ENCODE measurements at places on chromosomes 7 and 10. TPM values are rescaled to one million over a fixed set of nuclear protein-coding genes. Genes with fewer than 3 reads are reported as not detected.
A peak's percentile ranks its signal among the peaks of the same experiment; 100 is the strongest.

IQCE gene
- 4.4 TPM for polyA plus RNA-seq

GRCh38 chr10:4062751-4063150, 277.7 kb upstream of the KLF6 start:
- DNase-seq = no peak
- no peaks in the 10 kb centered on the region for H3K27me3 ChIP-seq
- H3K4me1 ChIP-seq = peaks cover 25% of the 10 kb centered on the region
- no peak overlapping the region for H3K27ac ChIP-seq
- no peak overlapping the region for H3K4me3 ChIP-seq
- H3K36me3 ChIP-seq = no peaks in the 10 kb centered on the region

DNA sequence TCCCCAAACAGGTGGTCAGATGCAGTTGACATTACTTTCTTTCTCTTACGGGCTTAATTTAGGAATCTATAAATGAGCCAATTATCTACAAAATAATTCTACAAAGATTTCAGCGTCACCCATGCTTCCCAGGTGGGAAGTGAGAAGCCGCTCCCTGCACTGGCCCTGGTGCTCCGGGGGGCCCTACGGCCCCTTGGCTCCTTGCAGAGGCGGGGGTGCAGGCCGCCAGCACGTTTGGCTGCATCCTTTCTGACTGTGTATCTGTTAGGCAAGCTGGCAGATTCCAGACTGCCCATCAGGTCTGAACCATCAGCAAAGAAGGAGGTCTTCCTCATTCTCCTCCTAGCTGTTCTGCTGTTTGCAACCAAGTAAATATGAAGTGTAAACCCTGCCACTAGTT, 16.3 kb downstream of the VWC2 start:
- no peaks in the 10 kb centered on the region for H3K27me3 ChIP-seq
- H3K27ac ChIP-seq = no peak overlapping the region
- no peak overlapping the region for H3K4me3 ChIP-seq
- H3K4me1 ChIP-seq = no peaks in the 10 kb centered on the region
- H3K36me3 ChIP-seq = no peaks in the 10 kb centered on the region
- no peak for DNase-seq

DNA sequence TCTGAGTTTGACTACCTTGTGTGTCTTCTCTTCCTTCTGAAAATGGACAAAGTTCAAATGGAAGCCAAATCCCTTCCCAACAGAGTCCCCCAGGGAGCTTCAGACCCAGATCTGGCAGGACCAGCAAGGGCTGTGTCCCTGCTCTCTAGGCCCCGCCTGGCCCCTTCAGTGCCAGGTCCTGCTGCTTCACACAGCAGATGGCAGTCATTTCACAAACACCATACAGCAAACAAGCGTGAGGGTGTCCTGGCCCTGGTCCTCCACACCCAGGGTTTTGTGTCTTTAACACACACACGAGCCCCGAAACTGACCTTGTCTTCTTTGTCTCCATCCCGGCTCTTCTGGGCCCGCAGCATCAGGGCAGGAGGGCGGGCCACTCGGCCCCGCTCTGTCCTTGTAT, 145.0 kb downstream of the TCERG1L start:
- no peak overlapping the region for H3K27ac ChIP-seq
- no peak for DNase-seq
- no peaks in the 10 kb centered on the region for H3K27me3 ChIP-seq
- no peaks in the 10 kb centered on the region for H3K36me3 ChIP-seq

DUS4L gene
- polyA plus RNA-seq = 5.2 TPM

COL17A1 gene
- polyA plus RNA-seq = 0.17 TPM

DNA sequence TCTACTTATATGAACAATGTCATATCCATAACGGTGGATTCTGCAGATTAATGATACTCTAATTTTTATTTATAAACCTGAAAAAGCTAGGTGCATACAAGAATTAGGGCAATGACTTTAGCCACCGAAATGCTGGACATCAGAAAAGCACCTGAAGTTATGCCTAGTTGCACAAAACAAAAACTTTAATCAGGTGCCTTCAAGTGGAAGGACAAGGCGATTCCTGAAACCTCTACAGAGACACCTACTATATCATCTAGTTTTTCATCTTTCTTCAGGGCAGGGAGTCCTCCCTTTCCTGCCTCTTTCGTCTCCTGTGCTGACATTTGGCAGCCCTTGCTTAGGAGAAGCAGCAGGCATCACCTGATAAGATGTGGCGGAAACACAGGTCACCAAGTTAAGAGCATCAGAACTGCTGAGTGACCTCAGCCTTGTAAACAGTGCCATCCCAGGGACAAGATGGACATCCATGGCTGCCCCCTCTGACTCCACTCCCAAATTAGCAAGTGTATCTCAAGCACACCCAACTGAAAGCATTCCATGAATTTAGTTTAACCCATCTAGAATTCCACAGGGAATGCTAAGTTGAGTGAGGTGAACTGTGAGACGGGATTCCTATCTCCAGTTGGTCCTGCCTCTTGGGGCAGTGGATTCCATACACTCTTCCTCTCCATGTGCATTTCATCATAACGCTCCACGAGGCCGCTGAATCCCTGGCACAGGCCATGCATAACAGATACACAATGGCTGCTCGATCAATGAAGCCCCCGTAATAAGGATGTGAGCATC, 5.8 kb downstream of the ITPRIP start:
- H3K4me3 ChIP-seq = no peak overlapping the region
- peak overlapping the region; percentile 86 for H3K27ac ChIP-seq
- H3K27me3 ChIP-seq = no peaks in the 10 kb centered on the region
- no peaks in the 10 kb centered on the region for H3K36me3 ChIP-seq
- DNase-seq = peak; percentile 17
- H3K4me1 ChIP-seq = peaks cover 45% of the 10 kb centered on the region

GRCh38 chr10:112963835-112964234, 13.8 kb downstream of the TCF7L2 start:
- no peaks in the 10 kb centered on the region for H3K36me3 ChIP-seq
- DNase-seq = no peak
- no peaks in the 10 kb centered on the region for H3K27me3 ChIP-seq

- no peak overlapping the region for H3K4me3 ChIP-seq
- no peak for DNase-seq
- no peak overlapping the region for H3K27ac ChIP-seq
Measured at GRCh38 chr10:107163076-107163855, 1.2 kb downstream of the SORCS1 start.

GRCh38 chr7:158814637-158815036, 14.7 kb downstream of the ESYT2 start:
- H3K4me1 ChIP-seq = peaks cover 36% of the 10 kb centered on the region
- no peak overlapping the region for H3K27ac ChIP-seq
- H3K36me3 ChIP-seq = no peaks in the 10 kb centered on the region
- no peaks in the 10 kb centered on the region for H3K27me3 ChIP-seq
- H3K4me3 ChIP-seq = no peak overlapping the region

GRCh38 chr10:43892062-43892770, 243.5 kb upstream of the ZNF32 start:
- no peak for DNase-seq
- H3K4me1 ChIP-seq = no peaks in the 10 kb centered on the region
- H3K27ac ChIP-seq = no peak overlapping the region
- H3K27me3 ChIP-seq = no peaks in the 10 kb centered on the region

DNA sequence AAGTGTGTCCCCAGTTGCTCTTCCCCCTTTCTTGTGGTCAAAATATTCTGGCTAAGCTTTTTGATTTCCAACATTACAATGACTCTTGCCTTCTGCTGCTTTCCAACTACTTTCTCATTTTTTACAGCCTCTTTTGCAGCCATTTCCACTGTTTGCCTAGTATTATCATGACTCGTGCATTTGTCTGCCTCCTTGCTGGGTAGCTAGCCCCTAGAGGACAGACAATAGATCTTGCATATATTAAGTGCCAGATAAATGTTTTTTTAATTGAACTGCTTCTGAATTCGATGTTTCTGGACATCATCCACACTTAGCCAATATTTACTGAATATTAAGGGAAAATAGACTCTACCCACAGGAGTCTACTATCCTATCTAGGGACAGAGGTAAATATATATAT, 124.5 kb downstream of the POU6F2 start:
- no peak overlapping the region for H3K4me3 ChIP-seq
- no peaks in the 10 kb centered on the region for H3K27me3 ChIP-seq
- no peaks in the 10 kb centered on the region for H3K36me3 ChIP-seq

ANKRD30A gene
- polyA plus RNA-seq = not detected

BTBD16 gene
- polyA plus RNA-seq = not detected

DNTT gene
- polyA plus RNA-seq = not detected

DNA sequence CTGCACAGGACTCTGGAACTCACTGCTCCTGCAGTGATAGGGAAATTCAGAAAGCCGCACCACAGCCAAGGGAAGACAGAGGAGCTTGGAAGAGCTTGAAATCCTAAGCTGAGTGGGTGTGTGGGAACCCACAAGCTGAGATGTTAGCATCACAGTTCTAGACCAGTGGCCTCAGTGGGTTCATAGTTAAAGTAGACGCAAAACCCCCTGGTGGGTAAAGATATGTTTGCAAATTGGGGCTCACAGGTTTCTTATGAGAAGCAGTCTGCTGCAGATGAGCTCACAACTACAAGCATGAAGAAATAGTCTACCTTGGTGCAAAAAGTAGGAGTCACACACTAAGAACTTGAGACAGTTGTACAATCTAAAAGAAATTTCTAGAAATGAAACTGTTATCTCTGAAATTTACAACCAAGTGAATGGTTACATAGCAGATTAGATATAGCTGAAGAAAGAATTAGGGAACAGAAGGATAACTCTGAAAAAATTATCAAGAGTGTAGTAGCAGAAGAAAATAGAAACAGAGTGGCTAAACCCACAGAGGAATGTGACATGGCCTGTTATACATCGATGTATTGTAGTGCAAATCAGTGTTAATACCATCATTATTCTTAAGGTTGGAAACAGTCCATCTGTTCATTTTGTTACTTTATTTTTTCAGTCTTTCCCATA, 77.2 kb downstream of the DYNC2I1 start:
- H3K27ac ChIP-seq = no peak overlapping the region
- no peak for DNase-seq
- no peaks in the 10 kb centered on the region for H3K36me3 ChIP-seq
- H3K4me3 ChIP-seq = no peak overlapping the region

DNA sequence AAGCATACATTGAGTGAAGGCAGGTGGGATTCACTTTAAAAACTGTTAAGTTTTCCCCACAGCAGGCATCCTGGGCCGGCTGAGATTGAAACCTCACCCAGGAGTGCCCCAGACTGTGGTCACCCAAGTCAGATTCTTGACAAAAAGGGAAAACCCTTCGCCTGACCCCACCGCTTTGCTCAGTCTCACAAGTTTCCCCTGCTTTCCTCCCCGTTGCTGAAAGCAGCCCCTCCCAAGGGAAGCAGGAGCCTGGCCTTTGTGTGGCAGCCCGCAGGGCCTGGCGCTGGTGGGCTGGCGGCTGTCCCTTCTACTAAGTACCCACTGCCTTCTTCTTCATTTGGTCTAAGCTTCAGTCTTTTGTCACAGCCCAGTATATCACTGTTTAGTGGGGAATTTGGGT, 16.0 kb downstream of the RNF32 start:
- no peak overlapping the region for H3K4me3 ChIP-seq
- no peaks in the 10 kb centered on the region for H3K27me3 ChIP-seq
- H3K4me1 ChIP-seq = no peaks in the 10 kb centered on the region

CFAP43 gene
- polyA plus RNA-seq = 1.1 TPM

GRCh38 chr7:133481676-133482075, 228.8 kb downstream of the EXOC4 start:
- H3K27ac ChIP-seq = no peak overlapping the region
- no peak overlapping the region for H3K4me3 ChIP-seq
- no peak for DNase-seq
- no peaks in the 10 kb centered on the region for H3K27me3 ChIP-seq

WNT8B gene
- polyA plus RNA-seq = not detected

DNA sequence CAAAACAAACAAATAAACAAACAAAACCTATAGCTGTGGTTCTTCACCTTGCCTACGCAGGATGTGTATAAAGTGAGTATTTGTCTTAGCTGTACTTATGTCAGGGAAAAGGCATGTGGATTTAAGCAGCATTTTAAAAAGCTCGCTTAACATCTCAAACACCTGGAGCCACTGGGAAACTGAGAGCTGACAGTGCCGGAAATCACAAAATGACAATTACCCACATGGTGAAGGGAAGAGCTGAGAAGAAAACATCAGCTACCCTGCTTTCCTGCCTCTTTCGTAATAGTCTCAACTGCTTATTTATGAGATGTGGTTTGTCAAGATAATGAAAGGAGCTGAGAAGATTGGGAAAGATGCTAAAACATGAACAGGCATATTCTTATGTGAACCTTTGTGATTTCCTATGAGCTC, 31.1 kb upstream of the MSMB start:
- no peak overlapping the region for H3K27ac ChIP-seq
- no peak for DNase-seq
- no peaks in the 10 kb centered on the region for H3K36me3 ChIP-seq
- H3K4me1 ChIP-seq = no peaks in the 10 kb centered on the region

DNA sequence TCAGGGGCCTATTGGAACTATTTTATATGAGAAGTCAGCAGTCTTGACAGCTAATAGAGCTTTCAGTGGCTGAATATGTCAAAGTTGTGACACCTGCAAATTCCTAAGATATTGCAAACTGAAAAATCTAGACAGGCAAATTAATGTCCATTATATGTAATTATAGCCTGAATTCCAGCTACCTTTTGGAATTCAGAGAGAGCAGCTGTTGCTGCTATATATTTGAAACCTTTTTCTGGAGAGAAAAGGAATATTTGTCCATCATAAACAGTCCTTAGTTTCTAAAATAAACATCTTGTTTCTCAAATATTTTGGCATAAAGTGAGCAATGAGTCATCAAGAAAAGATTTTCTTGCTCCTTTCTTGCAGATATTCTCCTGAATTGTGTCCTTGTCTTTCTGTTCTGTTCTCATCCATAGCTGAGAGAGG, 408.9 kb upstream of the SEMA3D start:
- H3K4me3 ChIP-seq = no peak overlapping the region
- no peaks in the 10 kb centered on the region for H3K27me3 ChIP-seq
- H3K27ac ChIP-seq = no peak overlapping the region
- no peaks in the 10 kb centered on the region for H3K36me3 ChIP-seq

DNA sequence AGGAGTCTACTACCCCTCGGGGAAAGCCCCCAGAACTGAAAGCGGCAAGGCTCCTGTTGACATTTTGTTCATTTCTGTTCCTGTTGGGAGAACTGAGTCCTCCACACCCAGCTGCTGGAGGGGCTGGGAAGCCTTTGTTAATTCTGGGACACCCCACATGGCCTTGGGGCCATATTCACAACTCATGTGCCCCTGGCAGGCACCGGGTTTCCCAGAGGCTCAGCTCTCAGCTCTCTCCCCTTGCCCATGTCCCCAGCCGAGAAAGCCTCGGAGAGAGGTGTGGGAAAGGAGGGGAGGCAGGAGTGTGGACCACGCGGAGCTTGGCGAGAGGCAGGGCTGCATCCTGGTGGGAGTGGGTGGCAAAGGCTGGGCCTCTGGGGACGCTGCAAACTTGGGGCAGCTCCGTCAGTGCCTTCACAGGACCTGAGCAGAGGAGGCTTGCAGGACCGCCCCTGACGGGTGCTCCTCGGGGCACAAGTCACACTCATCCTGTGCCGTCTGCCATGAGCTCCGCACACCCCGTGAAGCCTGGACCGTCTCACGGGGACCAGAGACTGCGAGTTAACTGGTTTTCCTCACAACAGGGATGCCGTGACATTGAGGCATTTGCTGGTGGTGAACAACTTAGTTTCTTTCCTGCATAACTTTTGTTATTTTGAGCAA, 140.9 kb downstream of the DNAJB6 start:
- no peaks in the 10 kb centered on the region for H3K36me3 ChIP-seq
- H3K27me3 ChIP-seq = no peaks in the 10 kb centered on the region
- DNase-seq = peak; percentile 21
- H3K27ac ChIP-seq = no peak overlapping the region
- H3K4me3 ChIP-seq = no peak overlapping the region

CYP2E1 gene
- 0.96 TPM for polyA plus RNA-seq
